Spinal cord (tissue), 10 donors: ENCODE measurements at places on chromosomes 2 and 18. TPM values are rescaled to one million over a fixed set of nuclear protein-coding genes. Genes with fewer than 3 reads are reported as not detected.

GRCh38 chr2:30195016-30195415 is 36.3 kb upstream of the LBH start:
- DNase-seq = no peak

DNA sequence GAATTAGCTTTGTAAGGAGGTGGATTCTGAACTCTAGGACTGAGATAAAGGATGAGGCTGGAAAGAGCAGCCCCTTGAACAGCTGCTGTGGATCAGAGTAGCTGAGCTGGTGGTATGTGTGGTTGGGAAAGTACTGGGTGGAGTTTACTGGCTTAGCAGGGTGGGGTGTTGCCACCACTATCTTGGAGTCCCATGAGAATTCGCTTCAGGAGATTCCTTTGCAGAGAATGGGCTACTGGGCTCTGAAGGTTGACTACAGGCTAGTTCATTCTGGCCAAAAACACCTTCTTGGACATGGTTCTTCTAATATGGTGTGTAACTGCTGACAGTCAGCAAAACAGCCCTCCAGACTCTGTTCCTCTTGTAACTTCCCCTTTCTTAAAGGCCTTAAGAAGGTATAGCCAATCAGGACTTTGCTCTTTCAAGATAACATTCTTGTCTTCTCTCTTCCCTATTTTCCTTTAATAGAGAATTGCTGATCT is 52.7 kb downstream of the TET3 start:
- no peak for DNase-seq

WNT6 gene
- 1.6 TPM for total RNA-seq

DNA sequence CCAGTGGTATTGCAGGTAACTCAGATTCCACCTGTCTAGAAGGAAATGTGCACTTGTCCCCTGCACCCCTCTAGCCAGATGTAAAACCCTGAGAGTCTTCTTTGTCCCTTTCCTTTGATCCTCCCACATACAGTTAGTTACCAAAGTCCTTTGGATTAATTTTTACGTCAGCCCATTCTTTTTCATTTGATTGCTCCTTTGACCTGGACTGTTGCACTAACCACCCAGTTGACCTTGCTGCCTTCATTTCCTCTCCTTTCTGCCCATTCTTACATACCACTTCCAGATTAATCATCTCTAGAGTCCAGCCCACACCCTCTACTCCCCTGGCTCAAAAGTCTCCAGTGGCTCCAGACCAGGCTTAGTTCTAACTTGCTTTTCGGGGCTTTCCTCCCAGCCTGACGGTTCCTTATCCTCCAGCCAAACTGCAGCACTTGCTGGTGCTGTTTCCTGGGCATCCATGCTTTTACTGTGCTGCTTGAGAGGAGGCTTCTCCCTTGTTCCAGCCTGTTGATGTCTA is 99.3 kb downstream of the SPTBN1 start:
- DNase-seq = no peak

UPP2 gene
- 0.55 TPM for total RNA-seq

DNA sequence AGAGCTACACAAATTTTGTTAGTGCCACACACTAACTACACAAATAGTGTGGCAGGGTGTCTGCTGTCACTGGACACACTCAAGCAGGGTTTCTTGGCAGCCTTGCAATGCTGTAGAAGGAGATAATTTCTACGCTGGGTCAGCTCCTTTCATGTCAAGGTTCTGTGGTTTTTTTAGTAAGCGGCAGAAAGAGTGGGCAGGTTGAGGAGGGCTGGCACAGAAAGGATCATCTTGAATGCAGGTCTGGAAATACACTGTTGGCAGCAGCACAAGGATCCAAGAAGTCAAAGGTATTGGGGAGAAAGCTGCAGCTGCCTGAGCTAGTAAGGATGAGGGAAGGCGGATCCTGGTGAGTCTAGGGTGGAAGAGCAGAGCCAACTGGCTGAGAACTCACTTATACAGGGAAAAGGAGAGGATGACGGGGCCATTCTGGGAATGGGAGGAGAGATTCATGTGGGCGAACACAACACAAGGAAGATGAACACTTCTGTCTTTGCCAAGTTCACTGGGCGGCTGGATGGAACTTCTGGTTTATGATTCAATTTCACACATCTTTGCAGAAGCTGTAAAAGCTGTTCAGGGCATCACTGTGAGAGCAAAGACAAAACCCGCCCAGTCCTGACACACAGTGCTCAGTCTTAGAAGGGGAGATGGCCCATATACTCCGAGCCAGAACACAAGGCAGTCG is 16.9 kb upstream of the CYRIA start:
- no peak for DNase-seq
